ENCODE measurements at places on chromosomes 16 and 17.
A peak's percentile ranks its signal among the peaks of the same experiment; 100 is the strongest.

DNA sequence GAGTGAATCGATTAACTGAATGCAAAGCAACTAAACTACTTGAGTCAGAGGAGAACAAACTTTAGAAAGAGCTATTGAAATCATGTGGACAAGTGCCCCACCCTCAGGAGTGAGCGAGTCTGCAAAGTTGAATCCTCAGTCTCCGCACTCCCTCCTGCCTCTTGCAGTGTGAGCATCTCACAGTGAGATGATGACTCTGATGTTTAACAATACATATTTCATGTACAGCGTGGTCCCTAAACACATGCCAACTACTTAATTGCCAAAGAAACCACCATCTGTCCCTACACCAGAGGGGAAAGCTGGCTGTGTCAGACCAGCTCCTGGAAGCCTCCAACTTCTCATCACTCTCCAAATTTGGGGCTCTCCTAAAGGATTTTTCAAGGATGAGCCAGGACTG lies 31.2 kb downstream of the PIMREG start:
- peak; percentile 86 for DNase-seq

- no peak for DNase-seq
These were observed 164.0 kb downstream of the VPS53 start for GRCh38 chr17:550463-551180.

DNA sequence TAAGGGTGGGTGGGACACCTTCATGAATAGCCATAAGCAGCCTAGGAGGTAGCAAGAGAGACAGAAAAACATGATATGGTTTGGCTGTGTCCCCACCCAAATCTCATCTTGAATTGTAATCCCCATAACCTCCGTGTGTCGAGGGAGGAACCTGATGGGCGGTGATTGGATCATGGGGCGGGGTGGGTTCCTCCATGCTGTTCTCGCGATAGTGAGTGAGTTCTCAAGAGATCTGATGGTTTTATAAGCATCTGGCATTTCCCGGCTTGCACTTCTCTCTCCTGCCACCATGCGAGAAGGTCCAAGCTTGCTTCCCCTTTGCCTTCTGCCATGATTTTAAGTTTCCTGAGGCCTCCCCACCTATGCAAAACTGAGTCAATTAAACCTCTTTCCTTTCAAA lies 259.1 kb upstream of the ERCC4 start:
- no peak for DNase-seq

DNA sequence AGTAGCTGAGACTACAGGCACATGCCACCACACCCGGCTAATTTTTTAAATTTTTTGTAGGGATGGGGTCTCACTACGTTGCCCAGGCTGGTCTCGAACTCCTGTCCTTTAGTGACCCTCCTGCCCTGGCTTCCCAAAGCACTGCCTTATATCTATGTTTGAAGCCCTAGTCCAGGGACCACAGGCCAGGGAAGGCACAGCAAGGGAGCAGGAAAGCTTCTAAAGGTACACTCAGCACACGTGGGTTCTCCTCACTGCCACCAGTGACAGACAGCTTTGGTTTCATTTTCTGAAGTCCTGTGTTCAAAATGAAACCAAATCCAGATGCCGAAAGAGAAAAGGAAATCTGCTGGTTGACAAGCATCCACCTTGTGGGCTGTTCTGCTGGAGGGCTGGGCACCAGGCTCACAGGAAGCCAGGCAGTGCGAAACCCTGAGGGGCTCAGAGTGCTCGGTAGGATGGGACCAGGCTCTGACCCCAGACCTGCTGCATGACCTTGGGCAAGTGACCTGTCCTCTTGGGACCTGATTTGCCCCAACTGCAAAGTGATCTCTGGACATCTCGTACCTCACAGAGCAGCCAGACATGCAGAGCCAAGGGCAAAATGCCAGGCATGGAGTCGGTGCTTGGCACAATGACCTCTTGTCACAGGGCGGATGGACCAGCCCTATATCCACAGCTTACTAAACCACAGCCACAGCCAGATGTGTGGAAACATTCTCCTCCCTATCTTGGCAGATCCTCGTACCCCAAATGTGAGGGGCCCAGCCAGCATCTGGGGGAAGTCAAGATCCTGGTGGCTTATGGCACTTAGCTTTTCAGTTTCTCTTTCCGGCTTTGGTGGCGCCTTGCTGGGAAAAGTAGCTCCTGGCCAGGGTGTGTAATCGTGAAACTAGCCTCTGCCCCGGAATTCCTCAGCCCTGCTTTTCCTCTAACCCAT lies 2.8 kb upstream of the SOCS1 start:
- no peak for DNase-seq

GRCh38 chr16:65689726-65690125 lies 567.9 kb upstream of the CDH11 start:
- no peak for DNase-seq

GRCh38 chr16:17159617-17160016 lies 311.1 kb downstream of the XYLT1 start:
- DNase-seq = no peak

GRCh38 chr16:1760911-1761310 lies 10.4 kb downstream of the NME3 start:
- no peak for DNase-seq

GRCh38 chr17:67492251-67492740 lies 115.2 kb downstream of the PITPNC1 start:
- no peak for DNase-seq

DNA sequence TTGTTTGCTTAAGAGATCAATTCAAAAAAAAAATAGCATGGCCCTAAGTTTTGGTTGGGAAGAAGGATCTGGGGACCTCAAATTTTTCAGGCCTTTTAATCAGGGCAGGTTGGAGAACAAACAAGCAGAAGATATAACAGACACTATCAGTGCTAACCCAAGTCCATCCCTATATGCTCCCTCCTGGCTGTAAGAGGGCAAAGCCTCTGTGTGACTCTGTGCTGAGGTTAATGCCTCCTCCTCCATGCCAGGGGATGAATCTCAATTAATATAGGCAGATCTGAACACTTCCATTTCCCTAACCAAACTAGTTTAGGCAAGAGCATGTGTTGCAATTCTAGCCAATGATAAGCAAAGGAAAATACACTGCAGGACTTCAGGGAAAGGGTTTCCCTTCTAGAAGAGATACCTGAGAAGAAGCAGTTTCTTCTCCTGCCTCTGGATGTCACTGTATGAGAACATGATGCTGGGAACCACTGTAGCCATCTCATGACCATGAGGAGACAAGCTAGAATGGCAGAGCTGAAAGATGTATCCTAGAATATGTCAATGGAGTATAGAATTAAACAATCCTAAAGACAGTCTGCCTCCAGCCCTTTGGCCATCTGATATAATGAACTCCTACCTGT lies 76.0 kb downstream of the CHD9NB start:
- DNase-seq = peak; percentile 31

DNA sequence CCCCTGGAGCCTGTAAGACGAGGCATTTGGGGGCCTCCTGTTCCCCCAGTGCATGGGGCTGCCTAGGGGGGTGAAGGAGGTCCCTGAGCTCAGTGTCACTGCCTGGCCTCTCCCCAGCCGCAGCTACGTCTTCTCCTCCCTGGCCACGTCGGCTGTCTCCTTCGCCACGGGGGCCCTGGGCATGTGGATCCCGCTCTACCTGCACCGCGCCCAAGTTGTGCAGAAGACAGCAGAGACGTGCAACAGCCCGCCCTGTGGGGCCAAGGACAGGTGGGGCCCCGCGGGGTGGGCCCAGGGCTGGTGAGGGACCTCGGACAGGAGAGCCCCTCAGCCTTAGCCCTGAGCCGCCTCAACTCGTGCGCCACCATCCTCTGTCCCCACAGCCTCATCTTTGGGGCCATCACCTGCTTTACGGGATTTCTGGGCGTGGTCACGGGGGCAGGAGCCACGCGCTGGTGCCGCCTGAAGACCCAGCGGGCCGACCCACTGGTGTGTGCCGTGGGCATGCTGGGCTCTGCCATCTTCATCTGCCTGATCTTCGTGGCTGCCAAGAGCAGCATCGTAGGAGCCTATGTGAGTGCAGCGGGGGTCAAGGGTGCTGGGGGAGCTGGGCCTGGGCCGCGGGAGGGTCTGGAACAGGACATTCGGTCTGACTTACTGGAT lies 22.2 kb downstream of the MYBBP1A start:
- no peak for DNase-seq

DNA sequence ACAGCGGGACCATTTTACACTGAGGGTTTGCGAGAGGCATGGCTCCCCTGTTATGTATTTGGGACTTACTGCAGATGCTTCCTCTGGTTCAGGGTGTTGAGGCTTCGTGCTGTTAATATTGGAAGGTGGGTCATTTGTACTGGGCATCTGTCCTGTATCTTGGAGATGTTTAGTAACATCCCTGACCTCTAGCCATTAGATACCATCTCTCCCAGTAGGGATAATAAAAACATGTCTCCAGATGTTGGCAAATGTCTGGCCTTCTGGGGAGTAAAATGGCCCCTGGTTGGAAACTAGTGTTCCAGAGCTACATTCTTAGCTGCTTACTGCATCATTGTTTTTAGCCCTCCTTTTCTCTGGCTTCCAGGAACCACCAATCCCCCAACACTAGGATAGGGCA lies 388.0 kb downstream of the WWOX start:
- DNase-seq = no peak

DNA sequence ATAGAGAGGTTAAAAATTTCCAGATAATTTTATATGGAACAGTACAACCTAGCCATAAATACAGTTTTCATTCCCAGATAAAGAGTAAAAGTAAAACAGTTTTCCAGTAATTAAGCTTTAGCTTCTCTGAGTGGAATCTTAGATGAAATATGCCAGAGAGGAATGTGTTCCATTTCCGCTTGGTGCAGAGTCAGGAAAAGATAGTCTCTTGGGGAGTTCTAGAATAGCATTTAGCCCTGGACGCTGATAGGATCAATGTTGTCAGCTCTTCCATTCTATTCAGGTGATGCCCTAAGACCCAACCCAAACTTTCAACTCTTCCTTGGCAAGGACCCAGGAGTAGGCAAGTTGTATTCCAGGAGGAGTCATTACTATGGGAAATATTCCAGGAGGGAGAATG lies 30.9 kb upstream of the ABCA3 start:
- DNase-seq = no peak

DNA sequence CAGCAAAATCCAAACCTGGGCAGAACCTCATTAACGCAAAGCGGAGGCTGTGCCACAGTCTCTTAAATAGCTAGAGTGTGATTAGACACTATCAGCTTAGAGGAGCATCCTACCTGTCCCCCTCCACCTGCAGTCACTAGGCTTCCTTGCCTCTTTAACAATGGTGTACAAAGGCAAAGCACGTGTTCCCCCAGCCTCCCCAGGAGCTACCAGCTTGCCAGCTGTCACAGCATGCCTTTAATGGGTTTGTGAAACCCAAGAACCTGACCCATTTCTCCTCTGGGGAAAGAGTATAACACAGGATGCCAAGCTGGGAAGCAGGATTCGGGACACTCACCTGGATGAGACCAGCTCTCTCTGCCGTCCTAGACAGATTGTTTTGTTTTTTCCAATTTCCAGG lies 37.2 kb upstream of the TBX2 start:
- peak; percentile 97 for DNase-seq

- DNase-seq = peak; percentile 68
These were observed 33.2 kb downstream of the ACTG1 start for GRCh38 chr17:81479175-81480071.

- peak; percentile 75 for DNase-seq
These were observed 60.3 kb upstream of the CIBAR2 start for GRCh38 chr16:85172455-85173145.

DNA sequence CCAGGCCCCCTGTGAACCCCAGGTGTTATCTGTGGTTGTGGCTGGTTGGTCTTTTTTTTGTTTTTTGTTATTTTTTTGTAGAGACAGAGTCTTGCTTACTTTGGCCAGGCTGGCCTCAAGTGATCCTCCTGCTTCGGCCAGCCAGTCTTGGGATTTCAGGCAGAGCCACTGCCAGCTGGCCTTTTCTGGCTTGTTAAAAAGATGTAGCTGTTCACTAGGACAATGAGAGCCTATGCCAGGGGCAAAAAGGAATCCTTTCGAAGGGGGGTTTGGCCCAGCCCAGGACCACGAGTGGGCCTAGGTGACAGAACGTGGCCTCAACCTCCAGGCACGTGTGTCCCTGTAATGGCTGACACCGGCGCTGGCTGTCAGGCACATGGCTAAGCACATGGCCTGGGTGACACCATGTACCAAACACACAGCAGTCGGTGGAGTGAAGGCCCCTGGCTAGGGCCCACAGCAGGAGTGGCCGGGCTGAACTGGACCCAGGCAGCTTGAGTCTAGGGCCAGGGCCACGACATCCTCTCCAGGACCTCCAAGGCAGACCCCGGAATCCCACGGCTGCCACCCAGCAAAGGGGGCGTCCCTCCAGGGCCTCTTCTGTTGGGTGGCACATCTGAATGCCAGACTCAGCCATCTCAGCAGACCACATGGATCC lies 6.9 kb upstream of the SLC38A8 start:
- no peak for DNase-seq

GRCh38 chr16:89489898-89490438 lies 393 bp downstream of the ANKRD11 start:
- DNase-seq = no peak

- no peak for DNase-seq
These were observed 12.4 kb upstream of the MYO15B start for GRCh38 chr17:75575197-75575596.
